ENCODE measurements at places on chromosomes 5 and 9. TPM values are rescaled to one million over a fixed set of nuclear protein-coding genes. Genes with fewer than 3 reads are reported as not detected.

- no peak for DNase-seq
Measured at GRCh38 chr9:91807643-91808246, 142.3 kb downstream of the ROR2 start.

GRCh38 chr9:33109850-33110595 lies 33.5 kb upstream of the SMU1 start:
- DNase-seq = no peak

- DNase-seq = no peak
Measured at GRCh38 chr9:115362101-115362500, 244.1 kb upstream of the TNC start.

DNA sequence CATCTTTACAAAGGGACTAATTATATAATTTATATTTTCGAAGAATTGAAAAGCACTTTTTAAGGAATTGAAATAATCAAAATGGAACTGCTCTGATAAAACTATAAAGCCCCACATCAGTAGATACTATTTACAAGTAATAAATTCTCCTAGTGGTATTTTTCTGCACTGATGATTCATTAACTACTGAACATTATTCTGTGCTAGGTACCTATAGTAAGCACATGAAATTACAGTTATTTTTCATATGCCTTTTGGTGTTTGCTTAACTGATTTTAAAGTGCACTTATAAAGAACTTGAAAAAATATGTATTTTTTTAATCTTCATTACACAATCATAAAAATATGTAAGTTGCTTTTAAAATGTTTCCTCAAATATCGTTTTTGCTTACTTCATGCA lies 123.0 kb downstream of the MAN2A1 start:
- no peak for DNase-seq

GRCh38 chr5:93607367-93608258 lies 24.6 kb downstream of the NR2F1 start:
- DNase-seq = no peak

The NDST1 gene
- 48.2 TPM for polyA plus RNA-seq

The PCSK1 gene
- 0.04 TPM for polyA plus RNA-seq

The FSTL4 gene
- polyA plus RNA-seq = 5.2 TPM

The PKD2L2 gene
- 0.74 TPM for polyA plus RNA-seq

The SIMC1 gene
- polyA plus RNA-seq = 14.9 TPM

The SLC22A4 gene
- polyA plus RNA-seq = 3.2 TPM

The EGFLAM gene
- 37.6 TPM for polyA plus RNA-seq

Data from hindlimb muscle (tissue), 1 donor.